Effector CD4-positive, alpha-beta T cell (primary cell): ENCODE measurements at places on chromosomes 11 and 22.
A peak's percentile ranks its signal among the peaks of the same experiment; 100 is the strongest.

GRCh38 chr11:19677381-19678080 lies 35.1 kb upstream of the NAV2 start:
- DNase-seq = no peak

DNA sequence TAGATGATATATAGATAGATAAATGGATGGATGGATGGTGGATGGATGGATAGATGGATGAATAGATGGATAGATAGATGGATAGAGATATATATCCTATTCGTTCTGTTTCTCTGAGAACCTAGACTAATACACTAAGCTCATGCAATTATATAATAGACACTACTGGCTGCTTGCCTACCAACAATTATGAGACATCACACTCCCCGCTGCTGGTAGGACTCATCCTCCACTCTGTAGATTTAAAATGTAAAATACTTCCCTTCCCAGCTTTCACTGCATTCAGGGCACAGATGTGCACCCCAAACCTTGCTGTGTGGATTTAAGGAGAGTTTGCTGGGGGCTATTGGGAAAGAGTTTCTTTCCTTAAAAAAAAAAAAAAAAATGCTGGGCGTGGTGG lies 28.3 kb upstream of the RCN1 start:
- DNase-seq = no peak

GRCh38 chr11:82775736-82776346 lies 42.2 kb upstream of the FAM181B start:
- DNase-seq = no peak

DNA sequence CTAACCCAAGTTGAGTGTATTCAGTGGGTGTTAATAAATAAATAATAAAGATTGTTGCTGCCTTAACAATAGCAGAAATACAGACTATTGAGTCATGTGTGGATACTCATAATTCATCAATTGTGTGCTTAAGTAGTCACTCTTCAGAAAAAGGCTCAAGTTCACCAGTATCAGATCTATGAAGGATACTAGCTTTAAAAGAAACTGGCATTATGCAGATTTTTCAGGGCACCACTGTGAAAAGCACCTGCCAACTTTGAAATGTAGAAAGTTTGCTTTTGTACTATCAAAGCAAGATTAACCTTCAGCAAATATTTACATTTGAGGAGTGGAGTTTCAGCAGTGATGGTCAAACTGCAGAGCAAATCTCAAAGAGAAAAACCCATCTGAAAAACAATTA lies 20.1 kb upstream of the SYTL2 start:
- DNase-seq = no peak

- DNase-seq = no peak
Observed at GRCh38 chr11:3199537-3200295, 18.9 kb downstream of the MRGPRG start.

DNA sequence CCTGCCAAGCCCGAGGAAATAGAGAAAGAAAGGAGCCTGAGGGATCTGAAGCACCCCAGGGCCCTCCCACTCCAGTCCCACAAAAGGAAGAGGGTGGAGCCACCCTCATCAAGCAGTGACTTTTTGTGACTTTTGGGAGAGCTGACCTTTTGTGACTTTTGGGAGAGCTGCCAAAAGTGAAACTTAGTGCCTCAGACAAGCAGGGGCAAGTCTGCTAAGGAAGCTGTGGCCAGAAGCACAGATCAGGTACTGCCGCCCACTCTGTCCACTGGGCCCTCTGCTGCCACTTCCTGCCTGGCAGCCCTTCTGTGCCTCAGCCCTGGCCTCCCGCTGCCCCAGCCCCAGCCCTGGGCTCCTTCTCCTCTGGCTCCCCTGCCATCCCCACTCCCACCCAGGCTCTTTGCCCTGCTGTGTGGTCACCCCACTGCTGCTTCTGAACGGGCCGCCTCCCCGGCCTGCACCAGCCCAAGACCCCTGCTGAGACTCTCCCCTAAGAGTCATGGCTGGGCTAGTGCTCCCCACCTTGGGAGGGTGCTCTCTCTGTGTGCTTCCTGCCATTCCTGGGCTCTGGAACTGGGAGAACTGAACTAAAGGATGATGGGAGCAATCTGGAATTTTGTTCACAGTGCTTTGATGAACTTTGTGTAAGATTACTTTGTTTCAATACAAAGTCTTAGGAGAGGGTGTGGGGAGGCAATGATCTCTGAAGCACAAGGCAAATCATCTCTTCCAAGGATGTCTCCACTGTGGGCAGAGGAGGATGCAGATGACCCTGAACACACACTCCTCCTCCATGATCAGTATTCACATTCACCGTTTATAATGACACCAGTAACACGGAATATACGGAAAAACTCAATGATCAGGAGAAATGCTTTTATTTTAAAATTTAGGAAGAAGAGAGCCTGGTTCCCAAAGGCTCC lies at the start of gene APOBEC3H:
Gene APOBEC3H (plus strand): TSS at position 147 of the 923 bp plus-strand sequence. CDS start 3,035 bp downstream, outside the sequence.
- no peak for DNase-seq

DNA sequence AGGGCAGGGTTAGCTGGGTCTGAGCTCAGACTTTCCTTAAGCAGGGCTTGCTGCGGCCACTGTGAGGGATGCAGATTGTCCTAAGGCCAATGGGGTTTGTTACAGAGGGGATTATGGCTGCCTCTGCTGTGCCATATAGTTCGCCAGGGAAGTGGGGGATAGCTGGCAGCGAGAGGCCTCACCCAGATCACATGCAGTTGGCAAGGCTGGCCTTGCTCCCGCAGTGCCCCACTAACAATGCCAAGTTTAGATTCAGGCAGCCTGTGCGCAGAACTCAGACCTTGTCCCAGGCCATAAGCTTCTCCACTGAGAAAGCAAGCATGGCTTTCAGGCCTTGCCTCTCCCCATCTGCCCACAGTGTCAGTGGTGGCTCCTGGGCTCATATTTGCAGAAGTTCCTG lies 4.7 kb upstream of the APOL2 start:
- DNase-seq = no peak

DNA sequence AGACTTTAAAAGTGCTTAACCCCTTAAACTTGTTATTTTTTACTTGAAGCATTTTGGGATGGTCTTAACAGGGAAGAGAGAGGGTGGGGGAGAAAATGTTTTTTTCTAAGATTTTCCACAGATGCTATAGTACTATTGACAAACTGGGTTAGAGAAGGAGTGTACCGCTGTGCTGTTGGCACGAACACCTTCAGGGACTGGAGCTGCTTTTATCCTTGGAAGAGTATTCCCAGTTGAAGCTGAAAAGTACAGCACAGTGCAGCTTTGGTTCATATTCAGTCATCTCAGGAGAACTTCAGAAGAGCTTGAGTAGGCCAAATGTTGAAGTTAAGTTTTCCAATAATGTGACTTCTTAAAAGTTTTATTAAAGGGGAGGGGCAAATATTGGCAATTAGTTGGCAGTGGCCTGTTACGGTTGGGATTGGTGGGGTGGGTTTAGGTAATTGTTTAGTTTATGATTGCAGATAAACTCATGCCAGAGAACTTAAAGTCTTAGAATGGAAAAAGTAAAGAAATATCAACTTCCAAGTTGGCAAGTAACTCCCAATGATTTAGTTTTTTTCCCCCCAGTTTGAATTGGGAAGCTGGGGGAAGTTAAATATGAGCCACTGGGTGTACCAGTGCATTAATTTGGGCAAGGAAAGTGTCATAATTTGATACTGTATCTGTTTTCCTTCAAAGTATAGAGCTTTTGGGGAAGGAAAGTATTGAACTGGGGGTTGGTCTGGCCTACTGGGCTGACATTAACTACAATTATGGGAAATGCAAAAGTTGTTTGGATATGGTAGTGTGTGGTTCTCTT lies 2.8 kb downstream of the MALAT1 start:
- DNase-seq = no peak

- no peak for DNase-seq
Observed at GRCh38 chr11:35348898-35349687, 70.3 kb downstream of the SLC1A2 start.

DNA sequence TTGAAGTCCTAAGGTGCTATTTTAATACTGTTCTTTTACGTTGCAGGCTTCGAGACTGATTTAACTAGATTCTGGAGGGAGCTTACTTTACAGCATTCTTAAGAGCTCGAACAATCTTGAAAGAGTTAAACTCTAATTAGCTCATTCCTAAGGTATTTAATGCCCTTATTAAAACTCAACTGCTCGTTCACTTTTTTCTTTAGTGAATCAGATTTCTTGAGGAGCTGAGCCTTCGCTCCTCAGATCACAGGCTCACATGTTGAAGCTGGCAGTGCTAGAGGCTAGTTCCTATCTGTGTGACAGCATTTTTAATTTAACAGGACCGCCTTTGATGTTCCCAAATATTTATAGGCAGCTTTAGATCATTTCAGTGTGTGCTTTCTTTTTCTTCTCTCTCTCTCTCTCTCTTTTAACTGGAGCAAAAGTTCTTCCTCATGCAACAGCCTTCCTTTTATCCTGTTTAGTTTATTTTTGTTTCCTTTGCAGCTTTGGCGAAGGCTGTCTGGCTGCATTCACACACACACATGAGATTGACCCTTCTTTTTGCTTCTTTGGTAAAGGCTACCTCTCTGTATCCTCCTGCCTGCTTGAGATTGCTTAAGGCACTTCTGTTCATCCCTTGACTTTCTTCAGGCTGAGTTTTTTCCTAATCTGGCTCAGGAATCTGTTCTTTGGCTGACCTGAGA lies 21.0 kb downstream of the ZNRF3 start:
- DNase-seq = no peak

GRCh38 chr11:75768909-75769771 lies 562 bp downstream of the DGAT2 start:
- no peak for DNase-seq

- DNase-seq = no peak
Observed at GRCh38 chr11:77444261-77444660, 29.6 kb downstream of the PAK1 start.

DNA sequence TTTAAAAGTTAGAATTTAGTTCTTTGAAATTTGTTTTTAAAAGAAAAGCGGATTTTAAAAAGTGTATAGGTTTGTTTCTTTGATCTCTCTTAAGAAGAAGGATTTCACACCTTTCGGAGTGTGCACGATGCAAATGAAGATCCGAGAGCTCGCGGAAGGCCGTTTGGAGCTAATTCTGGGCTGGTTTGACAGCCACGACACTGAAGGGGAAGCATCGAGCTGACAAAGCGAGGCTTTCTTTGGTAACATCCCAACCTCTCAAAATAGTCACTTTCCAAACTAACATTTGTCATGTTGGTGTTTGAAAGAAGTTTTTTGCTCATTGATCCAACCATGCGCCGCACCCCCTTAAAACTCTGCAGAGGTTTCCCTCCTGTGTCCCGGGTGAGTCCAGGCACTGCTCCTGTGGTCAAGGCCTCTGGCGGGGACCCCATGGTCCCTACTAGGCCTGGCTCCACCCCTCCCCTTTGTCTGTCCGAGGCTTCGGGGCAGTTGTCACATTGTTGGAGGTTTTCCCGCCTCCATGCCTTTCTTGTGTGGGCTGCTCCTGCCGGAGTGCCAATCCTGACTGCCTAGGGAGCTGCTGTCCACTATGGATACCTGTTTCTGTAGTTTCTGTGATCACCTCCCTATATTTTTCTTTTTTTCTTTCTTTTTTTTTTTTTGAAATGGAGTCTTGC lies 39.7 kb downstream of the MPPED1 start:
- no peak for DNase-seq

- no peak for DNase-seq
Observed at GRCh38 chr22:35473971-35474370, 66.7 kb upstream of the RASD2 start.

- no peak for DNase-seq
Observed at GRCh38 chr11:45440111-45440510, 154.0 kb upstream of the SYT13 start.

- no peak for DNase-seq
Observed at GRCh38 chr11:130692220-130692619, 224.1 kb downstream of the SNX19 start.

DNA sequence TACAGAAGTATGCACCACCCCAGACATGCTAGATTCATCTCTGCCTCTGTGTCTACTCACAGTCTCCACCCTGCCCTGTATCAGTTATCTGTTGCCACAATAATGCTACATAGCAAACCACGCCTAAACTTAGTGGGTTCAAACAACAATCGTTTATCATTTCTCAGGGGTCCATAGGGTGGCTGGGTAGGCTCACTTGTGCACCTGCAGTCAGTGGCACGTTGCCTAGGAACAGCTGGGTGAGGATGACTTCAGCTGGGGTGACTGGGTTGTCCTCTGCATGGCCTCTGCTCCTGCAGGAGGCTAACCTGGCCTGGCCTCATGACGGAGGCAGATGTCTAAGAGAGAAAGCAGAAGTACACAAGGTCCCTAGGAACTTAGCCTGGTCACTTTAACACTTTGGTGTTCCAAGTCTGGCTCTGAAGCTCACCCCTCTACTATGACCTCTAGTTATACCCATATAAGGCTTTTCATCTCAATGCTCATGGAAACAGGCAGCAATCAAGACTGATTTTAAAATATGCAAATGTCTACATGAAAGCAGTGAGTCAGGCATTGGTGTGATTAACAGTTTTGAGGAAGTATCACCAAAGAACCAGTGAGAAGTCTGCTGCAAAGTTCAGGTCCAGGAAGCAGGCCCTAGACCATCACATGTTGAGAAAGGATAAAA lies 10.7 kb downstream of the OLFML1 start:
- no peak for DNase-seq

GRCh38 chr11:68216171-68216938 lies 3.3 kb upstream of the KMT5B start:
- DNase-seq = no peak

- peak; percentile 56 for DNase-seq
Observed at GRCh38 chr11:46119352-46120216, 1.7 kb downstream of the PHF21A start.

DNA sequence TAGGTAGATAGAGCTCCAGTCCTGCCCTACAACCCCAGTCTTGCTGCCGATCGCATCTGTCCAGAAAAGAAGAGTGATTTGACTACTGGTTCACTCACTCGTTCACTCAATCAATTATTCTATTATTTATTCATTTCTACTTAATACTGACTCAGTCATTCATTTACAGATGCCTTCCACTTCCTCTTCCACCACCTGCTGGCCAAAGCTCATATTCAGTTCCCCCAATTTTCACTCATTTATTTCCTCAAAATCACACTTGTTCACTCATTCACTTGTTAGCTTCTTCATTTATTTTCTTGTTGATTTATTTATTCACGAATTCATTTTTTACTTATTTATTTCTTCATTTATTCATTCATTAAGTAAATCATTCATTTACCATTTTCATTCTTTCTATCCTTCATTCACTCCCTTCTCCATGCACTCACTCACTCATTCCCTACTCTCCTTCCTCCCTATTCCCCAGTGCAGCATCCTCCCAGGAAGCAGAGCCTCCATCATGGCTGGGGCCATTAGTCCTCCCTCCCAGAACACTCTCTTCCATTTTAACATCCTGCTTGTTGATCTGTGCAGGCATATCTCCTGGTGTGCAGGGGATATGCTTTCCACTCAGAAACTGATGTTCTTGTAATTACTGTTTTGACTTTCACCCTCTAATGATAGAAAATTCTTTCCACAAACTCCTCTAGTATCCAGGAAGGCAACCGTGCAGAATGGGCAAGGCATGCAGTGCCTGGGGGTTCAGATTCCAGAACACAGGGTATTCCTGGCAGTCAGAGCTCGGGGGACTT lies 281.0 kb downstream of the TENM4 start:
- DNase-seq = no peak

- no peak for DNase-seq
Observed at GRCh38 chr11:47437746-47438418, 11.1 kb downstream of the RAPSN start.

- no peak for DNase-seq
Observed at GRCh38 chr22:41563051-41563711, 2.4 kb downstream of the CSDC2 start.

- DNase-seq = no peak
Observed at GRCh38 chr22:47432683-47433082, 670.2 kb downstream of the TBC1D22A start.

- DNase-seq = no peak
Observed at GRCh38 chr11:123371506-123372297, 58.4 kb upstream of the GRAMD1B start.

- no peak for DNase-seq
Observed at GRCh38 chr11:113484223-113484622, 9.0 kb upstream of the DRD2 start.
